ENCODE measurements at places on chromosomes 7 and 10. TPM values are rescaled to one million over a fixed set of nuclear protein-coding genes. Genes with fewer than 3 reads are reported as not detected.
A peak's percentile ranks its signal among the peaks of the same experiment; 100 is the strongest.

DNA sequence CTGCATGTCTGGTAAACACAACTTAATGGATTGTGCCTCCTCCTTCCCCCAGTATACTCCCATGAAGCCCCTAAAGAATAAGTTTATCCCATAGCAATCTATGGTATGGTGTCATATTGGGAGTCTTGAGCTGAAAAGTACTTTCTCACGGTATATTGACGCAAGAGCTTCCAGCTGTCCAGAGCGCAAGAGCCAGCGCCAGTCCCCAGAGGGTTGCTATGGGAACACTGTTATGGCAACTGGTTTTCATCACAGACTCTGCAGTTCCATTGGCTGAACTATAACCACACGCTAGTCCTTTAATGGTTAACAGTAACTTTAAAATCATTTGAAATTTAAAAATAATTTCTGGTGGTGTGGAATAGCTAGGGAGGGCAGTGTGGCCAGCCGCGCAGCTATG is 46.9 kb downstream of the PRPF18 start:
- no peaks in the 10 kb centered on the region for H3K27me3 ChIP-seq
- DNase-seq, result peak; percentile 69
- H3K27ac ChIP-seq, result no peak overlapping the region
- H3K4me3 ChIP-seq, result no peak overlapping the region
- no peaks in the 10 kb centered on the region for H3K4me1 ChIP-seq

GRCh38 chr7:154450451-154450850 is 398.3 kb downstream of the DPP6 start:
- H3K27me3 ChIP-seq, result no peaks in the 10 kb centered on the region
- no peaks in the 10 kb centered on the region for H3K36me3 ChIP-seq
- no peak overlapping the region for H3K27ac ChIP-seq
- DNase-seq, result no peak

DNA sequence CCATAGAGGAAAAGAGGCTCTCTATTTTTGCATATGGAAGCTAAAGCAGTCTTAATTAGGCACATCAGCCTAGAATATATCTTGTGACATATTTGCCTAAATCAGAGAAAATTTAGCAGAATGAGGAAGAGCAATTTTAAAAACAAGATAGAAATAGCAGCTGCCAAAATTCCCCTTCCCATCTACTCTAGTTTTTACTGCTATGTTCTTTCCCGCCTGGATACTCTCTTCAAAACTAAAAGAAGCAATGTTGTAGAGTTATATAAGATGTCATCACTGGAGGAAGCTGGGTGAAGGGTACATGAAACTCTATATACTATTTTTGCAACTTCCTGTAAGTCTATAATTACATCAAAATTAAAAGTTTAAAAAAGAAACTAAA is 87.0 kb downstream of the ARMH3 start:
- peaks cover 6% of the 10 kb centered on the region for H3K4me1 ChIP-seq
- H3K27ac ChIP-seq, result no peak overlapping the region
- H3K27me3 ChIP-seq, result no peaks in the 10 kb centered on the region
- H3K4me3 ChIP-seq, result no peak overlapping the region

GRCh38 chr7:35450456-35451214 is 196.7 kb upstream of the TBX20 start:
- H3K4me1 ChIP-seq, result no peaks in the 10 kb centered on the region
- peaks cover 6% of the 10 kb centered on the region for H3K27me3 ChIP-seq
- no peak overlapping the region for H3K27ac ChIP-seq
- no peak overlapping the region for H3K4me3 ChIP-seq

DNA sequence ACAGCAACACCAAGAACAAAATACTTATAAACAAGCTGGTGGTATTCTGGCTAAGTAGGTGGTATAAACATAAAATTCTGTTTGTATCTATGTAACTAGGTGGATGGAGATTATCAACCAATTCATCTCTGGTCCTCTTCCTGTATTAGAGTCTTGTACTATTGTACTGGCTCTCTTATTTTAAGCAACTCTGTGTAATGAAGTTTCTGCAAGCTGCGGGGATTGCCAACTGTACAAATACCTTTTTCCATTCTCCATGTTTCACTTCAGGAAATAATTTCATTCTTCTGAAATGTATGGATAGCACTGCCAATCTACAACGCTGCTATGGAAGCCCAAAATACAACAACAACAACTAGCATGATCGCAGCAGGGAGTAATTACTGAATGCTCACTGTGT is 44.8 kb downstream of the JAZF1 start:
- H3K27me3 ChIP-seq, result no peaks in the 10 kb centered on the region
- no peak for DNase-seq
- H3K27ac ChIP-seq, result no peak overlapping the region
- H3K4me1 ChIP-seq, result peaks cover 10% of the 10 kb centered on the region
- peaks cover 6% of the 10 kb centered on the region for H3K36me3 ChIP-seq

- H3K4me1 ChIP-seq, result no peaks in the 10 kb centered on the region
- H3K27ac ChIP-seq, result no peak overlapping the region
- no peak for DNase-seq
- peaks cover 24% of the 10 kb centered on the region for H3K27me3 ChIP-seq
- no peaks in the 10 kb centered on the region for H3K36me3 ChIP-seq
- H3K4me3 ChIP-seq, result no peak overlapping the region
Observed at GRCh38 chr10:114250236-114250635, 11.2 kb downstream of the VWA2 start.

DNA sequence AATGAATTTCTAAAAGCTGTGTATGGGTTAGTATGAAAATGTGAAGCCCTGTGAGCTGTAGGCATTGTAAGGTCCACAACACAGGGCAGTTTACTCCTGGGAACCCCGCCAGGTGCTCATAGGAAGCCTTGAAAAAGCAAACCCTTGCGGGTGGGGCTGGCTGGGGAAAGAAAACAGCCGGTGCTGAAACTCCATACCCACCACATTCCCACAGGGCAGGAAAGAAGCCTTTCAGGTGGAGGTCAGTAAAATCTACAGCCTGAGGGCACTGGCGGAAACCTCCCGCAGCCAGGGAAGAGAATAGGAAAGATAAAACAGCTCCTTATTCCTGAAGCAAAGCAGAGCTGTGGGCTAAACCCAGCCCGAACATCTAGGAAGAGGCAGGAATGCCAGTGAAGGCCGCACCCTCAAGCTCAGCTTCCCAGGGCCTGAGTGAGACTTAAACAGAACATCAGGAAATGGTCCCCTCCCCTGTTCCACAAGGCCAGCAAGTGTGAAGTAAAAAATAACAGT is 34.7 kb downstream of the PODXL start:
- no peaks in the 10 kb centered on the region for H3K36me3 ChIP-seq
- no peaks in the 10 kb centered on the region for H3K4me1 ChIP-seq
- no peaks in the 10 kb centered on the region for H3K27me3 ChIP-seq
- DNase-seq, result no peak
- H3K4me3 ChIP-seq, result no peak overlapping the region

- no peaks in the 10 kb centered on the region for H3K27me3 ChIP-seq
- no peaks in the 10 kb centered on the region for H3K4me1 ChIP-seq
- no peak for DNase-seq
Observed at GRCh38 chr7:25318047-25318446, 89.8 kb upstream of the NPVF start.

- DNase-seq, result no peak
- no peaks in the 10 kb centered on the region for H3K4me1 ChIP-seq
- H3K4me3 ChIP-seq, result no peak overlapping the region
- no peak overlapping the region for H3K27ac ChIP-seq
- H3K36me3 ChIP-seq, result no peaks in the 10 kb centered on the region
Observed at GRCh38 chr7:97499204-97499603, 232.7 kb upstream of the TAC1 start.

GRCh38 chr7:95095259-95095965 is 188.0 kb downstream of the PPP1R9A start:
- H3K27me3 ChIP-seq, result no peaks in the 10 kb centered on the region
- DNase-seq, result no peak
- H3K4me1 ChIP-seq, result no peaks in the 10 kb centered on the region
- no peak overlapping the region for H3K27ac ChIP-seq

GRCh38 chr10:77857272-77857671 is 69.3 kb downstream of the DLG5 start:
- H3K36me3 ChIP-seq, result peaks cover 28% of the 10 kb centered on the region
- no peaks in the 10 kb centered on the region for H3K27me3 ChIP-seq
- no peak overlapping the region for H3K27ac ChIP-seq
- H3K4me3 ChIP-seq, result no peak overlapping the region

DNA sequence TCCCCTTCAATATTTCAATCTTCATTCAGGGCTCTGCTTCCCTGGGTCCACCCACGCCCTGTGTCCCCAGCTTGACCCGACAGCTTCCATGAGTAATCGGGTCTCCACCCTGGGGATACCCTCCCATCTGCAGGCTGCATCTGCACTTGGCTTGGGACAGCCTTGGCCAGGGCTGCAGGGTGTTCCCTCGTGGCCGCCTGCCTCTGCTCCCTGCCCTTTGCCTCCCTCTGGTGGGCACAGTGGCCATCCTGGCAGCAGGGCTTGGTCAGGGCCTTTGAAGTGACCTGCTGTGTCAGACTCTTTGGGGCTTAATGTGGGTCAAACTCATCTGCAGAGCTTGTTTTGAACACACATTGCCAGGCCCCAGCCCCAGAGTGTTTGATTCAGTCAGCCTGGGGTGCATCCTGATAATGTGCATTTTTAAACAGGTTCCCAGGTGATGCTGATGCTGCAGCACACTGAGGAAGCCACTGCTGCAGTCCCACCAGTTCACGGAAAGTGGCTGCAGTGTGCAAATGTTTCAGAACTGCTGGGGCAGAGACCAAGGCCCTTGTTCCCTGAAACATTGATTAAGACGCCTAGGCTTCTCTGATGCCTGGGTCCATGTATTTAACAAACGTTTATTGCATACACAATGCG is 80.7 kb upstream of the SEC61G start:
- no peaks in the 10 kb centered on the region for H3K27me3 ChIP-seq
- H3K4me3 ChIP-seq, result no peak overlapping the region
- H3K4me1 ChIP-seq, result peaks cover 10% of the 10 kb centered on the region
- no peak overlapping the region for H3K27ac ChIP-seq
- peak; percentile 56 for DNase-seq

GRCh38 chr10:79202188-79203013 is 133.6 kb downstream of the ZMIZ1 start:
- no peaks in the 10 kb centered on the region for H3K27me3 ChIP-seq
- DNase-seq, result peak; percentile 29
- 0 out of 2 replicates have a peak, but pooled peaks cover 3% of the 10 kb centered on the region for H3K4me1 ChIP-seq

DNA sequence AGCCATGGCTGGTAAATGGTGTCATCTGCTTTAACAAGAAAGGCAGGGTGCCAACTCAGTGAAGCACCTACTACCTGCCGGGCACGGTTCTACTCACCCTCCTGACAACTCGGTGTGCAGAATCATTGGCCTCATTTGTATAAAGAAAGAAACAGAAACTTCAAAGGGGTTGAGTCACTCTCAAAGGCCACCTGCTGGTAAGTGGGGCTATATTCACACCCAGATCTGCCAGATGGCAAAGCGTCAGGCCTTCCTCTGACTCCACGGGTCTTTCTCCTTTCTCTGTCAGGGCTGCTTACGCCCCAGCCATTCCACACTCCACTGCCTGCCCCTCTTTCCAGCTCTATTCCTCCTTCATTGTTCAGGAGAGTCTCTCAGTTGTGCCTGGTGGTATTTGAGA is 309.2 kb downstream of the GFRA1 start:
- H3K4me3 ChIP-seq, result no peak overlapping the region
- peak; percentile 16 for DNase-seq
- peaks cover 2% of the 10 kb centered on the region for H3K27me3 ChIP-seq

- no peak overlapping the region for H3K4me3 ChIP-seq
- no peak for DNase-seq
Observed at GRCh38 chr10:77293773-77294172, 343.8 kb downstream of the KCNMA1 start.

DNA sequence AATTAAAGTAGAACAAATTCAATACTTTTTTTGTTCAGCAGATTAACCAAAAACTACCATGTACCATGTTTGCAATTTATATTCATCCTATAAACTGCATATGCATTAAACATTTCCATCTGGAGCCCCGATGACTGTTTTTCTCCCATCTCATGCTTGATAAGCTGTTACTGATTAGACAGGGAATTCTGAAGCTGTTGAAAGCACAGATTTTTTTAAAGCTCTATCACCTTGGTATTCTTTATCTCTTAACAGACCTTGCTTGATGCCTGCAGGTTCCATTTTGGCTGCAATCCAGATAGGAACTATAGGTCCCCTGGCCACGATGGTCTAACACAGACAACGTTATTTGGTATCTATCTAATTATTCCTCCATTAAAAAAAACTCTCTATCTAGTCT is 961.7 kb downstream of the CNTNAP2 start:
- no peaks in the 10 kb centered on the region for H3K27me3 ChIP-seq
- no peak for DNase-seq
- no peak overlapping the region for H3K27ac ChIP-seq
- H3K4me1 ChIP-seq, result no peaks in the 10 kb centered on the region
- H3K36me3 ChIP-seq, result no peaks in the 10 kb centered on the region
- H3K4me3 ChIP-seq, result no peak overlapping the region

GRCh38 chr7:94303118-94303517 is 91.6 kb upstream of the COL1A2 start:
- H3K4me1 ChIP-seq, result peaks cover 18% of the 10 kb centered on the region
- no peaks in the 10 kb centered on the region for H3K36me3 ChIP-seq
- H3K4me3 ChIP-seq, result no peak overlapping the region
- no peak for DNase-seq
- H3K27ac ChIP-seq, result peak overlapping the region; percentile 91
- no peaks in the 10 kb centered on the region for H3K27me3 ChIP-seq

DNA sequence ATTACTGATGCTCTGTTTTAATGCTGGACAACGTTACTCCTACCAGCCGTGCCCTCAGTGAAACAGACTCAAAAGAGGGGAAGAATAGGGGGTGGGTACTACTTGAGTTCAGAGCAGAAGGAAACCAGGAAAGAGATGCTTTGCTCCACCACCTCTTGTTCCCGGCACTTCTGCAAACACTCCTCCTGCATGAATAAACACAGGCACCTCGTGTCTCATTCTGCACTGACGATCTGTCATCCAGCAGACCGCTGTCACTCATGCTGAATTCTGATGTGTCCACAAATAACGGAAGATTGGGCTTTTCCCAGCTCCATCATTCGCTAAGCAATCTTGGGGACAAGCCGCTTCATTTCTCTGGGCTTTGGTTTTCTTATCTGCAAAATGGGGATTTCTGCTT is 26.7 kb downstream of the YWHAG start:
- H3K27ac ChIP-seq, result no peak overlapping the region
- peaks cover 40% of the 10 kb centered on the region for H3K36me3 ChIP-seq
- peaks cover 15% of the 10 kb centered on the region for H3K4me1 ChIP-seq
- DNase-seq, result no peak
- H3K4me3 ChIP-seq, result no peak overlapping the region

OGDHL gene
- total RNA-seq, result 0.18 TPM

CCAR1 gene
- total RNA-seq, result 60.8 TPM

NCAPG2 gene
- total RNA-seq, result 31.7 TPM

NT5C2 gene
- total RNA-seq, result 60.0 TPM

PIP gene
- not detected for total RNA-seq

CALN1 gene
- not detected for total RNA-seq

NEBL gene
- under 0.01 TPM for total RNA-seq

CTAGE4 gene
- total RNA-seq, result not detected

SLC4A2 gene
- total RNA-seq, result 29.6 TPM

EMX2 gene
- total RNA-seq, result not detected

MPP7 gene
- total RNA-seq, result 1.4 TPM

DHTKD1 gene
- total RNA-seq, result 20.3 TPM

EIF5AL1 gene
- 1.1 TPM for total RNA-seq

C1GALT1 gene
- total RNA-seq, result 23.1 TPM

Measured in IMR-90 (cell line).